ENCODE measurements at places on chromosomes 16 and 17.

- no peak for DNase-seq
Measured at GRCh38 chr16:29761882-29762281, 16.1 kb upstream of the C16orf54 start.

DNA sequence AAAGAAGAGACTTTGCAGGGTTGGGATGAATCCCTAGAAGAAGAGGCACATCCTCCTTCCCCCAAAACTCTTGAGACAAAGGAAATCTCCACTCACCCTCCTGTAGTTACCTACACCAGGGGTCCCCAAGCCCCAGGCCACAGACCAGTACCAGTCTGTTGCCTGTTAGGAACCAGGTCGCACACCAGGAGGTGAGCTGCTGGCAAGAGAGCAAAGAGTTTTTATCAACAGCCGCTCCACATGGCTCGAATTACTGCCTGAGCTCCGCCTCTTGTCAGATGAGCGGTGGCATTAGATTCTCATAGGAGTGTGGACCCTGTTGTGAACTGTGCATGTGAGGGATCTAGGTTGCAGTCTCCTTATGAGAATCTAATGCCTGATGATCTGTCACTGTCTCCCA lies 98.9 kb downstream of the CCT6B start:
- DNase-seq, result peak; percentile 50

GRCh38 chr17:30950669-30951399 lies 20.0 kb upstream of the RNF135 start:
- DNase-seq, result peak; percentile 11

DNA sequence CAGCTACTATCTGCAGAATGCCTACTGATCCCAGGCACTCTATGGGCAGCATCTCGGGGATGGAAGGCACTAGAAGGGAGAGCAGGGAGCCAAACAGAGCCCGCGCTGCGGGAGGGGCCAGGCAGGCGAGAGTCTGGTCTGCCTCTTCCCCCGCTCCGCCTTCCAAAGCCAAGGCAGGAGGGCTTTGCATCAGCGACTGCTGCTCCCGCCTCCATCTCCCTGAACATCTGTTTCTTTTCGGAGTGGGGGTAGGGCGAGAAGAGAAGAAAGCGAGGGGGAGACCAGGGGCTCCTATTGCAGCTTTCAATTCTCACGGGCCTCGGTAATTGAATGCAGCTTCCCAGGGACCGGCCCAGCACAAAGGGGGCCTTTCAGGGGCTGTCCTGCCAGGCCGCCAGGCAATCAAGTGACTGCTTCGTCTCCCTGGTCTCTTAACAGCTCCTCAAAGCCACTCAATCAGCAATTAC lies 31.4 kb upstream of the CDC42EP4 start:
- peak; percentile 99 for DNase-seq

DNA sequence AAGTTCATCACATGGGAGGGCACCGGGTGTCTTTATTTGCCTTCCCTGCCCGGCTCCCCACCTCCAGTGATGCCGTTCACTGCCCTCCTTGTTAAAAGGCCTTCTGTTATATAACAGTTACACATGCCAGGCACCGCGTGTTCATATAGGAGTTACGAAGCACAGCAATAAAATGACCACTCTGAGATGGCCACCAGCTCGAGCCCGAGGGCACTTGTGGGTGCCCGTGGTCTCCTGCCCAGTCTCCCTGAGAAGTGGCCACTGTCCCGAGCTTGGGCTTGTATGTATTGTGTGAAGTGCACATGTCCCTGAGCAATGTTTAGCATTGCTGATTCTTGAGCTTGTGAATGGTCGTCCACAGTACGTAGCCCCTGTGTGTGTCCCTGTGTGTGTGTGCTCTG lies 355.6 kb downstream of the SEC14L1 start:
- no peak for DNase-seq

DNA sequence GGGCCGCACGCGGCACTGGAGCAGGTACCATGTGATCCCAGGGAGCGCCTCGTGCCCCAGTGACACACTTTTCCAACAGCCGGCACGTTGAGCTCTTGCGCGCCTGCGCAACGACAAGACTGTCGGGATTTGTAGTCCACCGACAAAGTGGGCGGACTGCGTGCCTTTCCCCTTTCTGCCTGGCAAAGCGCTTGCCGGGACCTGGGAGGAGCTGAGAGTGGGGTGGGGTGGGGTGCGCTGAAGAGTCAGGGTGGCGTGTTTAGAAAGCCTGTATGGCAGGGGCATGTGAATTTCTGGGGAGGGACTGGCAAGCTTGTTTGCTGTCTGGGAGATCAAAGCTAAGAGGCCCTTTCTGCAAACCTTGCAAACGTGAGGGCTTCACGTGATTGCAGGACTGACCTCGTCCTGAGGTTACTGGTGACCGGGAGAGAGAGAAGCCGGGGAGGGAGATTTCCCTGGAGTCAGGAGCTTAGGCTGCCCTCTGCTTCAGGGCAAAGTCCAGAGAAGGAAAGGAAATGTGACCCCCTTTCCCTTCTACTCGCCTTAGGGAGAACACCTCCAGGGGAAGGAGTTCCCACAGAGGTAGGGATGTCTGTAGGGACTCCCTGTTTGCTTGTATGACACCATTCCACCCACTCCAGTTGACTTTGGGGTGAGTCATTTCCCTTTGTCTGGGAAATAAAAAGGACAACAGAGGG lies 429 bp upstream of the NR1D1 start:
- DNase-seq, result peak; percentile 98

DNA sequence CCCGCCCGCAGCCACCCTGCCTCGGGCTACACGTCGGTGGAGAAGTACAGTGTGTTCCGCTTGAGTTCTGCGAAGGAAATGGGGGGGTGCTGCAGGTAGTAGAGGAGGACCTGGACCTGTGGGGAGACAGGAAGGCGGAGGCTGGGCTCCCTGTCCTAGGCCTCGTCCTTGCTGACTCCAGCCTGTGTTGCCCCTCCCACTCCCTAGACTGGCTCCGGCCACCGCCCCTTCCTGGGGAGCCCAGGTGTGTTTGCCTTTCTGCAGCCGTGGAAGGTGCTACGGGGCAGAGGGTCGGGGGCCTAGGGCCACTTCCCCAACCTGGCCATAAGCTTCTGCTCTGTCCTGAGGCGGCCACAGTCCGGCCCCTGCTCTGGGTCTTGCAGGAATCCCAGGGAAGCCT lies 9.1 kb downstream of the TIMM22 start:
- no peak for DNase-seq

GRCh38 chr17:82920150-82920549 lies 80.3 kb upstream of the ZNF750 start:
- no peak for DNase-seq

GRCh38 chr16:28168991-28169554 lies 42.7 kb downstream of the XPO6 start:
- no peak for DNase-seq

GRCh38 chr17:80866050-80866793 lies 125.4 kb upstream of the CHMP6 start:
- DNase-seq, result peak; percentile 81

- DNase-seq, result no peak
Measured at GRCh38 chr17:17159571-17159970, 46.6 kb downstream of the PLD6 start.

Data from NCI-H82 (cell line).